Frontal cortex (tissue), 4 donors: ENCODE measurements at places on chromosomes 2 and 18. TPM values are rescaled to one million over a fixed set of nuclear protein-coding genes. Genes with fewer than 3 reads are reported as not detected.

GRCh38 chr18:9008709-9009635, 93.5 kb upstream of the NDUFV2 start:
- no peak for DNase-seq

LRRTM4 gene
- 46.1 TPM for total RNA-seq

DNA sequence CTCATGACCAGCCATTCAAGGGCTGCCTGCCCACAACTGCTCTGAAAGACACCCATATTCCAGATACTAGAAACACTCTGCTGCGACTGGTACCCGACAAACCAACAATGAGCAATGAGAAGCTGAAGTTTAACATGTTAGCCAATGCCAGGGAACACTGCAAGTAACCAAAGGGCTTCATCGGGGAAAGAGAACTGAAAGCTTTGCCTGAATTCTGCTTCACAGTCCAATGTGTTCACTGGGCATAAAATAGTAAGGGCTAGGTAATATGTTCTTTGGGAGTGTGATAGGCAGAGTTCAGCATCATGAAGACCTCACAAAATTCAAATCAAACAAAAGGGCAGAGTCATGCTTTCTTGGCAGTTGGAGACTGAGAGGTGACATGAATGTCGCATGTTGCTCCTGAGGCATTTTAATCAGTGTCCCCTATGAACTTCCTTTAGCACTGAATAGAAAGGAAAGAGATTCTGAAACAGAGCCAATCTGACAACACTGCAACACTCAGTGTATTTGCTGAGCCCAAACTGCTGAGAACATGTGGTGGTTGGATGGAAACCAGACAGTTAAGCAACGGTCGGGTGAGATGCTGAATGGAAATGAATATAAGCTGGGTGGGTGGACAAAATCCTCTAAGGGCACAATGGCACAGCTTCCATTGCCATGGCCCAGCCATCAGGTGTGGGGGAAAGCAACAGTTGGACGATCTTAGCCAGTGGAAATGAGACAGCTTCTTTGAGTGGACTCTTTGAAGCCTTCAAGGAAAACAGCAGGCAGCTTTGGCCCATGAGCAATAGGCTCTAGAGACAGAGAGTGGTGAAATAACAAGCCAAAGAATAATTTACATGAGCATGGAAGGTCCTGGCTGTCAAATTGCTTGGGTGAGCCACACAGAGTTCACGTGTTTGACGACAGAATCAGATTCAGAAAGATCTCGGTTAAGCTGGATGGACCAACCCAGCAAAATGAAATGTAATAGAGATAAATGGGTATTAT, 277.5 kb downstream of the AFF3 start:
- DNase-seq: no peak

NGEF gene
- total RNA-seq: 50.1 TPM

PLEK gene
- 1.6 TPM for total RNA-seq

CCDC68 gene
- total RNA-seq: 1.2 TPM

DNA sequence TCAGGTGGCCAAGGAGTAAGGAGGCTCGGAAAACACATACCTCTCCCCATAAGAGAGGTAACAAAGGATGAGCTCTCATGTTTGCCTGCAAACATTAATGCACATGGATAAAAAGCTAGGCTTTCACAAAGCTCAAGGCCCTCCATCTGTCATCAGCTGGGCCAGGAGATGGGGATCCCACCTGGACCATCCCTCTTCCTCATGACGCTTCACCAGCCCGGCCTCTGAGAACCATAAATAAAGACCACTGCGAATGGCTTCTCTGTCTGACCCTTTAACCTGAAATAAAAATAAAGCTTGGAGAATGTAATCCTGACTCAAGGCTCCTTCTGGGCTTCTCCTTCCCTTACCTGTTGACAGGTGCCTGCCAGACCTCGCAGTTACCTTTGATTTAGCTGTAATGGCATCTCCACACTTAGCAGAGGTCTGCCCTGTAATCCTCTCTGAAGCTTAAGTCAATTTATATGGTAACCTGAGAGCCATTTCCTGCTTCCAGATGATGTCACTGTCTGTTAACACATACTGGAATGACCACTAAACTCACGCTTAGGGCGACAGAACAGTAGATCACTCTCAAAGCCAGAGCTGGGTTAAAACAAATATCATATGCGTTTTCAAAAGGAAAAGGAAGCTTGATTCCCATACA, 29.3 kb upstream of the FOXI3 start:
- DNase-seq: no peak

UGT1A10 gene
- total RNA-seq: not detected

DNA sequence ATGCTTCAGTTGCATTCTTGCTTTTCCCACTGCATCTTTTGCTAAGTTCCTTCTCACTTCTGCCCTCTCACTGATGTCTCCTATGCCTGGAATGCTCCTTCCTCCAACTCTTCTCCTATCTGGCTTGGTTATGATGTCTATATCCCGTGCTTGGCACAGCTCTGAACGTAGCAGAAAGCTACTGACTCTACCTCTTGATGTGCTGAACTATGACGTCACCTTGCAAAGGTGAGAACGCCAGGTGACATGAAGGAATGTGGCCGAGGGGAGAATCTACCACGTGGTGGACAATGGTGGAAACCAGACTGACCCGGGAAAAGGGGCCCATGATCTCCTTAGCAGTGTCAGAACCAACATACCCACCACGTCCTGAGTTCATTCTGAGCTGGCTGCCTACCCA, 209.7 kb downstream of the SH3BP4 start:
- no peak for DNase-seq

RESP18 gene
- total RNA-seq: 0.82 TPM

DNA sequence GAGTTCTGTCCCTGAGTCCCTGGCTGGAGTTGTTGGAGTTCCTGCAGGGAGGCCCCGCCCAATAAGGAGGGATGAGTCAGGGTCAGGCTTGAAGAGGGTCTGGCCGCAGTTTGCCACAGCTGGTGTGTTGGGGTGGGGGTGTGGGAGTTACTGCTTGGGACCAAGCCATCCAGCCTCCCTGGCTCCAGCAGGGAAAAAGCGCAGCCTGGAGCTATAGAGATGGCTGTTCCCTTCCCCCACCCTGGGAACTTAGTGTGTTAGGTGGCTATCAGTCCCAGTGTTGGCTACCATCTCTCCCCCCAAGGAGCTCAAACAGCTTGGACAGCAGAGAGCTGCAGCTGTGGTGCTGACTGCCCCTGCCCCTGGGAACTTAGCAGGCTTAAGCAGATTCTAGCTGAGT, 13.2 kb upstream of the TANK start:
- DNase-seq: no peak

GRCh38 chr2:43030551-43031307, 195.7 kb downstream of the ZFP36L2 start:
- no peak for DNase-seq

MBP gene
- total RNA-seq: 7.7 TPM

- no peak for DNase-seq
These were observed 114.8 kb downstream of the PLB1 start for GRCh38 chr2:28610583-28611201.

GRCh38 chr2:8837795-8838140, 355 bp upstream of the KIDINS220 start:
- no peak for DNase-seq

DNA sequence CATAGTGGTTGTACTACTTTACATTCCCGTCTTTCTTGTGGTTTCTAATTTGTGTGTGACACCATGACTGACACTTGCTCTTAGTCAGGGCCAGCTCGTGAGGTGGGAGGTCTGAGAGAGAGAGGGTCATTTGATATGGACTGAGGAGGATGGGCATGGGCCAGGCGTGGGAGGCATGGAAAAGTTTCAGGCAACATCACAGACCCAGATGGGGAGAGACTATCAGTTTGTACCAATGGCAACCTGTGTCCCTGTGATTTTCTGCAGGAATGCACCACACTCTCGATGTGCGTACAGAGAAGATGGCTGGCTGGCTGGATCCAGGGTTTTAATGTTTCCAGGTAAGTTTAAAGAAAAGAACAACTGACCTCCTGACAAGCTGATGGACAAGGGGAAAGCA, 273.6 kb downstream of the CYRIA start:
- DNase-seq: no peak

GRCh38 chr2:53210538-53210937, 557.1 kb upstream of the CHAC2 start:
- DNase-seq: no peak

DNA sequence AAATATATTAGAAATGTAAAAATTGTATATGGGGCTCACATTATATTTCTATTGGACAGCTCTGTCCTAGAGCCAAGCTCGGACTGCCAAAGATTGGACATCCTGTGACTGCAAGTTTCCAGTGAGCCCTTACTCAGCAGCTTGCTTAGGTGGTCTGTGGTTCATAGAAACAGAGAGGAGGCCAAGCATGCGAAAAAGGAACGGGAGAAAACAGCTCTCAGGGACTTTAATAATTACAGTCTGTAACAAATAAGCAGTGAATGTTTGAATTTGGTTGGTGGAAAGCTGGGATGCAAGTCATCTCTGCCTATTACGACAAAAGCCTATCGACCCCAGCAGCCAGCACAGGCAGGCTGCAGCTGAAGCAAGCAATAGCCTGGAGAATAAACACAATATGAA, 35.6 kb downstream of the WIPF1 start:
- DNase-seq: no peak

DNA sequence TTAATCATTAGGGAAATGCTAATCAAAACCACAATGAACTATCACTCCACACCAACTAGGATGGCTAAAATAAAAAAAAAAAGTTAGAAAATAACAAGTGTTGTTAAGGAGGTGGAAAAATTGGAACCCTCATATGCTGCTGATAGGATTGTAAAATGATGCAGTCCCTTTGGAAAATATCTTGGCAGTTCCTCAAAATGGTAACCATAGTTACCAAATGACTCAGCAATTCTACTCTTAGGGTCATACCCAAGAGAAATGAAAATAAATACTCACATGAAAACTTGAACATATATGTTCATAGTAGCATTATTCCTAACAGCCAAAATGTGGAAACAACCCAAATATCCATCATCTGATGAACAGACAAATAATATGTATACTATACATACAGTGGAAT, 15.7 kb upstream of the ACVR2A start:
- no peak for DNase-seq

DNA sequence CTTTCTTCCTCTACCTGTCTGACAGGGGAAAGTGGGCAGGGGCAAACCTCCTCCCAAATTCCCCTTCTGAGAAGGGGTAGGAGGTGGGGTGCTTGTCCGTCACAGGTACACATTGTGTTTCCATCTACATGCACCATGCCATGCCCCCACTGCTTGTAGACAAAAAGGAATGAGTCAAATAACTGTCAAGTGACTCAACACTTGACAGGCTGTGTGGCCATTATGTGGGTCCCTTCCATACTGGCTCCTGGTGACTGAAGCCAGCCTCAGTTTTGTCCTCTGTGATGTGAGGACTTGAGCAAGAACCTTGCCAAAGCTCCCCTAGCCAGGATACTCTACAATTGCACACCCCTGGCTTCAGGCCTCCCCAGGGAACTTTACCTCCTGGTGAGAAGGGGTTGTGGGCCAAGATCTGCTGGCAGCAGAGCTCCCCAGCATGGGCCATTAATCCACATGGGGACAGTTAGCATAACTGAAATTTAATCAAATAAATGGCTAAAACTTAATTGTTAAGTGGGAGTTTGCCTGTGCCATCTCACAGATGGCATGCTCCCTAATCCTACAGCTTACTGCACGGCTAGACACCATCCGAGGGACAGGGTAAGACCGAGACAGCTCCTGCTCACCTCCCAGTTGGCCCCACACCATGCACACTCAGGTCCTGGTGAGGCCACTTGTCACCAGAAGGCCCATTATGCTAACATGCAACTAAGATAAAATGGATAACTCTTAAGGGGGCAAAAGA, 140.2 kb downstream of the BCL11A start:
- no peak for DNase-seq

DNA sequence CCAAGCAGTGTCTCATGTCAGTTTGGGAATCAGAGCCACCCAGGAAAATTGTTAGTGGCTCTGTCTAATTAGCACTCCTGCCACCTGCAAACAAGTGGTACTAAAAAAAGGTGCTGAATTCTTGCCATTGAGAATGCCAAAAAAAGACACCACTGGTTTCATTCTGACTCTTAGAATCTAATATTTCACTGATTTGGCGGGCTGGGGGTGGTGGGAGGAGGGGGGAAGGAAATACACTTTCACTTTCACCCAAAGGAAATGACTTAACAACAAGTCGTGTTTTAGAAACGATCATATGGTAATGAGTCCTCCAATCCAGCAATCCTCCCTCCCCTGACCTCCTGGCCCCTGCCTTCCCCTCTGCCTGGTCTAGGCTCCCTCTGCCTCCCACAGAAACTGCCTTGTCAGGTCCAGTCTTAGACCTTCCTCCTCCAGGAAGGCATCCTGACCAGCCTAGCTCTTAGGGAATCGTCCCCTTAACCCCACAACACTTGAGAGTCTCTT, 4.4 kb upstream of the KLHL29 start:
- DNase-seq: no peak

DNA sequence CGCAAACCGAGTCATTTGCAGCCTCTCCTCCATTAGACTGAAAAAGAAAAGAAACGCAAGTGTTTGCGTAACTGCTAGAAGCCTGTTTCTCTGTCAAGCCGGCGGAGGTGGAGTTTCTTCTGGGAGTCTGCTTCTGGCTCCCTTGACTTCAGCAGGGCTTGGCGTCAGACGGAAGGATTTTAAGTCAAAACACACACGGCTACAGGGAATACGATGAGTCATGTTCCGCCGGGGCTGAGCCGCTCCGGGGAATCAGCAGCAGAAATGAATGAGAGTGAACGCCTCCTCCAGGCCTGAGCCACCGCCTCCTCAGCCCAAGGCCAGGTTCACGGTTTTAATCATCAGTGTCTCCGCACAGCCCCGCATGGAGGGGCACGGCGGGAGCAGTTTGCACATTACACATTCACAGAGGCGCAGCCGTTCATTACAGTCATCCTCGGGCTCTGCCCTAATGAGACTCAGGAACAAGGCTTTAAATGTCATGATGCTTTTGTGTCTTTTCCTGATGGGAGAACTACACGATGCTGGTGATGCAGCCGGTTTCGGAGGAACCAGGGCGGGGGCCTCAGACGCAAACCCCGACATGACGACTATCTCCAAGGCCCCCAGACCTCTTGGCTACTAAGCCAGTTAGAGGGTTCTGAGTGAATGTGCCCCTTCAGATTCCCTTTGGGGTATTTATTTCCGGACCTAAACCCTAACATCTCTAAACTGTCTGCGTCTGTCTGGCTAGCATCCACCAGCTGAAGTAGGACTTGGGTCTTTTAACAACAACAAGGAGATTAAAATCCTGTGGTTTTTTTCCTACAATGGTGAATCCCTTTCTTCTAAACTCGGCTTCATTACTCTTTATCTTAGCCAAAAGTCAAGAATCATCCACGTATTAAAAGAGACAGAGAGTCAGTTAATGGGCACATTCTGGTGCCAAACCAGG, 11.1 kb upstream of the SCG2 start:
- DNase-seq: peak; percentile 36

USP40 gene
- total RNA-seq: 5.3 TPM

GRCh38 chr18:36672437-36673344, 156.1 kb downstream of the TPGS2 start:
- no peak for DNase-seq

DNA sequence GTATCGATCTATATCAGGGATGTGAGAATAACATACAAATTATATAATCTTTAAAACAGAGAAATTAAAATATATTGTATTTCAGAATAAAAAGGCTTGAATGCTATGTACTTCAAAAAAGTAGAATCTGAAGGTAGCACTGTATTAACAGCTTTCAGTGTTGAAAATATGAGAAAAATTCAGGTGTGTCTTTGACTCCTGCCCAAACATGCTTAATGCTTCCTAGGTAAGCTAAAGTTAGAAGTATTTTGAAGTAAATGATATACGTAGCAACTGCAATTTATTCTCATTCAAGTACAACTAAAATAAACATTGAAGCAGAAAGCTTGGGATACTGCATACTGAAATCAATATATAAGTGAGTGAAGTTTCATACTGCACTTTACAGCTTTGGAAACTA, 1082.0 kb upstream of the ACVR2A start:
- no peak for DNase-seq

- DNase-seq: no peak
These were observed 176.9 kb downstream of the ALPK2 start for GRCh38 chr18:58451972-58452334.

RPS27A gene
- total RNA-seq: 726 TPM
